Stimulated activated CD8-positive, alpha-beta memory T cell treated with anti-CD3 and anti-CD28 coated beads, Interleukin-15, amount 100 ng/mL, for 4 hours (primary cell): ENCODE measurements at places on chromosomes 12 and 14.

GRCh38 chr12:10607885-10608458 is 5.4 kb downstream of the MAGOHB start:
- no peak for DNase-seq

DNA sequence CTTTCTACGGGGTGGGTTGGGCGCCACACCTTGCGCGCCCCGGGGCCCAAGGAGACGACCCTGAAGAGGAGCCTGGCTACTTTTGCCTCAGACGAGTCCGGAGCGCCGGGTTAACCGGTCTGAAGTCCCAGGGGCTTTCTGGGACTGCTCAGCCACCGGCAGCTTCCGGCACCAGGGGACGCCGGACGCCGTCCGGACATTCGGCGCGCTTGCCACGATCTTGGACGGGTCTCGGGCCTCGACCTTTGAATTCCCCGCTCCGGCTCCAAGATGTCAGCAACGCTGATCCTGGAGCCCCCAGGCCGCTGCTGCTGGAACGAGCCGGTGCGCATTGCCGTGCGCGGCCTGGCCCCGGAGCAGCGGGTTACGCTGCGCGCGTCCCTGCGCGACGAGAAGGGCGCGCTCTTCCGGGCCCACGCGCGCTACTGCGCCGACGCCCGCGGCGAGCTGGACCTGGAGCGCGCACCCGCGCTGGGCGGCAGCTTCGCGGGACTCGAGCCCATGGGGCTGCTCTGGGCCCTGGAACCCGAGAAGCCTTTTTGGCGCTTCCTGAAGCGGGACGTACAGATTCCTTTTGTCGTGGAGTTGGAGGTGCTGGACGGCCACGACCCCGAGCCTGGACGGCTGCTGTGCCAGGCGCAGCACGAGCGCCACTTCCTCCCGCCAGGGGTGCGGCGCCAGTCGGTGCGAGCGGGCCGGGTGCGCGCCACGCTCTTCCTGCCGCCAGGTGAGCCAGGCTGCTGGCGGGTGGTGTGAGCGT is at the start of gene ACOT4:
Gene ACOT4, plus strand, starts transcription at position 184 of the 760 bp plus-strand sequence. Its CDS starts 87 bp downstream, at position 271.
- DNase-seq, result no peak

DNA sequence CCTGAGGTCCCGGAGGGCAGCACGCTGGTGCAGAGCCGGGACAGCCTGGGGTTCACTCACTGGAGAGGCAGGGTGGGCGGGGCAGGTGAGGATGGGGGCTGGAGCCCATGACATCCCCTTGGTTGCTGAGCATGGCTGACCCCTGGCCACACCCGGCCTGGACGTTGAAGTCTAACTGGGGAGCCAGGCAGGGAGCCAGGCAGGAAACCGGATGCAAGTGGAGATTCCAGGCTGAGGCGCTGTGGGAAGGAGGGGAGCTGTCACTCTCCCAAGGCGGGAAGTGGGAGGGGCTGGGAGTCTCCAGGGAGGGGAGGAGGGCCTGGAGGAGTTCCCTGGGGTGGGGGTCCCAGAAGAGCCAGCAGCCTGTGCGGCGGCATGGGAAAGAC is 7.7 kb upstream of the INF2 start:
- no peak for DNase-seq

GRCh38 chr14:35631071-35631805 is 97.3 kb downstream of the INSM2 start:
- no peak for DNase-seq

DNA sequence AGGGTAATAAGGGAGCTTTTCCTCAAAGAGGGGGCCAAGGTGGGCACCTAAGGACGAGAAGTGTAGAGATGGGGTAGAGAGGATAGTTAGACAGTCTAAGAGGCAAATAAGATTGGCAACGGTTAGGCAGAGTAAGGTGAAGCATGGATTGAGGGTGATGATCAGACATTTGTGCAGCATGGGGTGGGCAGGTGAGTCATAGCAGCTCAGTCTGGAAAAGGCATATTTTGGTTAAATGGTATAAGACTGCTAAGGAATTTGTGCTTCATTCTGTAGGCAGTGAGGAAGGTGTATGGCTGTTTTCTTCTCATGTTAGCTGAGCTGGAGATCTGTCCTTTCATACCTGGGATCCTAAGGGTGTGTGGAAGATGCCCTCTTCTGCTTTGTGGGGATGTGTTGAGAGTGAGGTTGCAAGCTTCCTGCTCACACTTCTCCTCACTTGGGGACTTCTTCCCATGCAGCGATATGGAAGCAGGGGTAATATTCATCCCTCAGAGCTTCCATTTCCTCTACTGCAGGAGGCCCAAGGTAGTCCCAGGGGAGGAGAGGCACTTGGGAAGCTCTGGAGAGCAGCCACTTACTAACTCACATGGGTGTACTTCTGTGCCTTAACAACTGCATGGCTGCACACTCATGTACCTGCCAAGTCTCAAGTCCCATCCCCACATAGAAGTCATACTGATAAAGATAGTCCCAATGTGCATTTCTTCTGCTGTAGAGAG is 28.9 kb downstream of the GSG1 start:
- no peak for DNase-seq

DNA sequence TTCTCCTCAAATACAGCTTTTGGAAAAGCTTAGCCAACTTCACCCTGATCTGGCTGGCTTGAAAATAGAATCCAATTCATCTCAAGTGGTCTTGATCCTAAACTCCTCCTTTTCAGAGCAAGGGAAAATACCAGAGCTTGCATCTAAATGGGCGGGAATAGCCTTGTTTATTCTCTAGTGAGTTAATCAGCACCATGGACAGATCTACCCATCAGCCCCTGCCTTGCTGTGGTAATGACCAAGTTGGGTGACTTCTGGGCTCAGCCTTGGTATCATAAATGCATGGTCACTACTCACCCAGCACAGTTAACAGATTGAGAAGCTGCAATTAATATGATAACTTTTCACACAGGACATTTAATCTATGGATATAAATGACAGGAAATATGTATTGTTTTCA is 196.6 kb downstream of the GLT1D1 start:
- DNase-seq, result no peak

DNA sequence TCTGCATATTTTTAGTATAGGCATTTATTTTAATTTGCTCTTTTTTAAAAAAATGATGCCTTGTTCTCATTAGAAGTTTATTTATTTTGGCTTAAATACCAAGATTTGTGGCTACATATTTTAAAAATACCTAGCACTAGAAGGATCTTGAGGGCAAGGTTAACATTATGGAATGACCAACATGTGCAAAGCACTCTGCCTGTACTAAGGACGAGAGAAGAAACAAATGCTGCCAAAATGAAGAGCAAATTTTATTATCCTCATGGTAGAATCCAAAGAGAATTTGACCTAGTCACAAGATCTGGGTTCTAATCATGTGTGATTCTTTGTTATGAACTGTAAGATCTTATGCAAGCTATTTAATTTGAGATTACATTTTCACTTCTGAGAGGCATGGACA is 2.8 kb downstream of the CAND1 start:
- no peak for DNase-seq

GRCh38 chr14:45070215-45070614 is 13.7 kb upstream of the PRPF39 start:
- no peak for DNase-seq

GRCh38 chr12:10388624-10389413 is 1.0 kb downstream of the KLRK1 start:
- no peak for DNase-seq

DNA sequence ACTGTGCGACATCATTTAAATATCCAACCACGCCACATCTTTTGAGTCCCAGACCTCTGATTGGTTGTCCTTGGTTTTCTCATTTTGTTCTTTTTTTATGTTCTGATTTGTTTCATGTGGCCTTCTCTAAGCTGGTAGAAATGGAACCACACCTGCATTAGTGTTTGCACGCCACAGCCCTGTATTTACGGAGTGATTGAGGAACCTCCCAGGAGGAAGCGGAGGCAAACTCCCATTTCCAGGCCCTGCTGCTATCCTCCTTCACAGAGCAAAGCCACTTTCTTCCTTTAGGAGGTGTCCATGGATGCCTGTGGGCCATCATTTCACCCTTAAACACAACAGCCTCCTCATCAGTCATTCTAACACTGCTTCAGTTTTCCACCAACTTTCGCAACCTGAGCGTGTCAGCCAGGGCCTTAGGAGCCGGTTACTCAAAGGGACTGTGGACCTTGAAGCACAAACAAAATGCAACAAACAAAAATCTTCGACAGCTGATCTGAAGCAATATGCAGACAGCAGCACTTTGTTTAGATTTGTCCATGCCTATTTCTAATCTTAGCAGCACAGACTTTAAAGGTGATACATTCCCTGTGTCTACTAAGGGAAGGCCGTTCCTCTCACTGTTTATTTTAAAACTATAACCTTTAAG is 1258.1 kb upstream of the TMEM132C start:
- DNase-seq, result no peak

- DNase-seq, result no peak
These were observed 72.0 kb downstream of the PPP2R5E start for GRCh38 chr14:63470962-63471793.

- no peak for DNase-seq
These were observed 37.9 kb upstream of the DLK1 start for GRCh38 chr14:100688598-100689461.

DNA sequence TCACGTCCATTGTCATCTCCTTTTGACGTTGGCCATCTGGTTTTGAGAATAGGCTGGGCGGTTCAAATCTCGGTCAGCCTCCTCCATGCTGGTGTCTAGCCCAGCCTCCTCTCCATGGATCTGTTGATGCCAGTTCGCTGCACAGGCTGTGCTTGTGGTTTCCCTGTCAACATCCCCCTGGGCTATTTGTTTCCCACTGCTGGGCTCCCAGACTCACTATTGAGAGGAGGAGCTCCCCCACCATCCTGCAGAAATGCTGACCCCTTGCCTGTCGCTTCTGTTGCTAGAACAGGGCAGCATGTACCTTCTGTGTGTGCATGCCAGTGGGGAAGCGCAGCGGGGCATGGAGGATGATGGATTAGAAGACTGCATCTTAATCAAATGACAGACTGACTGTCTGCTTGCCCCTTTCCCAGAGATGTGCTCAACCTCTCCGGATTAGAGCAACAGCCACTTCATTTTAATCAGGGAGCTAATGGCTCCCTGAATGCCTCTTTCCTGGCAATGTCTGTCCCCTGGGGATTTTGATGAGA is 170.5 kb downstream of the TSPAN9 start:
- DNase-seq, result no peak

DNA sequence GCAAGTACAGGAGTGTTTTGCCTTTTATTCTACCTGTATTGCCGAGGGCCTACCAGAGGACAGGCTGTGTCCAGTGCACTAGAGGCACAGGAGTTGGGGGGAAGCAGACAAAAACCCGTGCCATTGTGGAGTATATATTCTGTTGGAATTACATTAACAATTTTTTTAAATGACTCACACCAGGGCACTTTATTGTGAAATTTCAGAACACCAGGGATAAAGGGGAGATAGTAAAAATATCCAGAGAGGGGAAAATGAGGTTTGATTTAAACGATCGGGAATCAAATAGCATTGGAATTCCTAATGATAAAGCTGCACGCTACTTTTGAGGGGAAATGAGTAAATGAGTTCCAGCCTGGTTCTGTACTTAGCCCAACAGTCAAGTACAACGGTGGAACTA is 123.2 kb downstream of the PELI2 start:
- DNase-seq, result no peak

- DNase-seq, result peak; percentile 18
These were observed 4.4 kb upstream of the C1RL start for GRCh38 chr12:7113389-7113871.

DNA sequence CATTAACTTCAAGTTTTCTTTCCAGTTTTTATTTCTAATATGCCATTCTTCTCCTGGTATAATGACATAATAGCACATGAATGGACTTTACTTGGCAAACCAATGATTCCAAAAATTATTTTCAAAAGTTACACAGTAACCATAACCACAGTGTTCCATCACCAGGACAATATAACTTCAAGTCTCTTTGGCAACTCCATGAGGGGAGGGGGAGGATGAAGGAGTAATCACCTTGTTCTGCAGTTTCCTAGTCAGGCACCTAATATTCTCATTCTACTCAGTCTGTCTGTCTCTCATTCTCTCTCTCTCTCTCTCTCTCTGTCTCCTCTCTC is 66.6 kb downstream of the BTG1 start:
- DNase-seq, result no peak

DNA sequence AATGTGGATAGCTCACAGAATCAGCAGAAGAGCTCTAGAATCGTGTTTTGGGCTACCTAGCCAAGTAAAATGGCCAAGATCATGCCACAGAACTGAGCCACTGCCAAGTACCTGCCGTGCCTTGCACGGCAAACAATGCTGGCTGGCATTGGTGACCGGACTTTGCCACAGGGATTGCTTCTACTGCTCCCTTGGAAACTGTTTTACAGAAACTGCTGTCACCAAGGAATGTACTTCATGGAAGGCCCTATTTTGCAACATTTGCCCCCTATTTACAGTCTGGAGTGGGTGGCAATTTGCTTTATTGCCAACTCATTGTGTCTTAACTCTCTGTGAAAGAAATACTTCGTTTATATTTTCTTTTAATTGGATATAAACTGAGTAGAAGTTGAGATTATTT is 49.0 kb downstream of the BORCS5 start:
- no peak for DNase-seq

DNA sequence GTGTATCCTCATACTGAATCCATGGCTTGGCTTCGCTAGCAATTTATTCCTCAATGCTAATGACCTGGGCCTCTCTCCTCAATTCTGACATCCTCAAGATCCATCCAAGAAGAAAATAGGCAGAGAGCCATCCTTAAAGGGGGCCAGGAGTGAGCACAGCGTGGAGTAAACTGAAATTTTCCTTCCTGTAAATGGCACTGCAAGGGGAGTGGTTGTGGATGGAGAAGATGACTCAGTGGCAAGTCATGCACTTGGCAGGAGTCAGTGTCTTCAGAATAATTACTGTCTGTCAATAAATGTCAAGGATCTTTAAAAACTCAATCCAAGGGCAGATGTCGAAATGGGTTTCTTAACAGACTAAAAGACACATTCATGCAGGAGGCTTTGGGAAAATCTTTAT is 88.0 kb upstream of the TMEM132C start:
- no peak for DNase-seq

GRCh38 chr14:75222208-75222701 is 45.8 kb upstream of the TMED10 start:
- no peak for DNase-seq

GRCh38 chr12:41745593-41745992 is 399.1 kb downstream of the GXYLT1 start:
- DNase-seq, result no peak

- DNase-seq, result no peak
These were observed 352.6 kb downstream of the BMP4 start for GRCh38 chr14:53603994-53604393.

- no peak for DNase-seq
These were observed 411.0 kb upstream of the SOX5 start for GRCh38 chr12:24360461-24360860.

GRCh38 chr12:126953365-126953889 is 1313.5 kb upstream of the TMEM132C start:
- DNase-seq, result no peak

- DNase-seq, result no peak
These were observed 7.0 kb downstream of the NIN start for GRCh38 chr14:50823762-50824636.
